GM20000 (cell line): ENCODE measurements at places on chromosomes 3 and 15.

DNA sequence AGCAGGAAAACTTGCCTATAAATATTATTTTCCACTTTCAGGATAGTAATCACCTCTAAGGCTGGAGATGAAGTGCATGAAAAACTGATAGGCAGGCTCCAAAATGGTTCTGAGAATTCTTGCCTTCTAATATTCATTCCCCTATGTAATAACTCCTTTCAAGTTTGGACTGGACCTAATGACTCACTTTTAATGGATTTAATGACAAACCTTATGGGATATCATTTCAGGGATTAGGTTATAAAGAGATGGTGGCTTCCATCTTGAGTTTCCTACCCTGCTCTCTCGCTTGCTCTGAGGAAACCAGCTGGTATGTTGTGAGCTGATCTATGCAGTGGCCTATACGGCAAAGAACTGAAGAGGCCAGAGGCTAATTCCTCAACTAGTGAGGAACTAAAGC, 192.0 kb downstream of the BCHE start:
- DNase-seq, result no peak

DNA sequence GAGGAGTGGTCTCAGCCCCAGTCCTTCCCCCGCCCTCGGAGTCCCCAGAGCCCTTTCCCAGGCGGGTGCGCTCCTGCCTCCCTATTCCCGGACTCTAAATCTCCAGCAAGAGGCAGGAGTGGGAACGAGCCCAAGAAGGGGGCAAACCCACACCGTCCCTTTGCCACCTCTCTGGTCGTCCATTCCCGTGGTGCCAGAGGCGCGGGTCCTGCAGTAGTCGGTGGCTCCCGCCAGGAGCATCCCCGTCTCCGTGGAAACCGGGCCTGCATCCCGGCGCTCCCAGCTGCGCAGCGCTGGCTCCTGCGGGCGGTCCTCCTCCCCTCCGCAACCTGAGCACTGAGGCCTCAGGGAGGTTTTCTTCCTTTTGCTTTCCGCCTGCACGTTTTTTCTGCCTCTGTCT, 44.8 kb downstream of the LHFPL4 start:
- no peak for DNase-seq

DNA sequence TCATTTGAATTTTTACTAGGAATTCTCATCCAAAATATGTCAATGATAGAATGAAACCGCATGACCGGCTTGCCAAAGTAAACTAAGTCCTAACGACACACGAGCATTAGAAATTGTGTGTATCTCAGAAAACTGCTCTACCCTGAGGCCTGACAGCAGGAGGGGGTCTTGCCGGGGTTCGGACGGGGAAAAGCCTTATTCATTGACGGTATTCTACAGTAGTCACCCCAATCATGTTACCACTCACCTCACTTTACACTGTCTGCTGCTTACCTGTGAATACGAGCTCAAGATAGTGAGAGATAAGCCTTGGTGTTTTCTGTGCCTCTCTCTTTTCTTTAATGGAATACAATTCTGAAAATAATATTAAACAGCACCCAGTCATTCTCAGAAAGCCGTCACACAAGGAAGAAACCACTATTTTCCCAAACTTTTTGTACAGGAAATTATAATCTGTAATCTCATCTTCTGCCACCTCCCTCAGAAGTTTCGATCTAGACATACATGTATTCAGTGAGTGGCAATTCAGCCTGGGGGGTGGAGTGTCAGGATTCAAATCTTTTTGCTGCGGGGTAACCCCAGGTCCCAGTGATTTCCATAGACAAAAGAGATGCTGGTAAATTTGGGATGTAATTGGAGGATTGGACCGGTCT, 492 bp upstream of the FAM43A start:
- DNase-seq, result no peak

DNA sequence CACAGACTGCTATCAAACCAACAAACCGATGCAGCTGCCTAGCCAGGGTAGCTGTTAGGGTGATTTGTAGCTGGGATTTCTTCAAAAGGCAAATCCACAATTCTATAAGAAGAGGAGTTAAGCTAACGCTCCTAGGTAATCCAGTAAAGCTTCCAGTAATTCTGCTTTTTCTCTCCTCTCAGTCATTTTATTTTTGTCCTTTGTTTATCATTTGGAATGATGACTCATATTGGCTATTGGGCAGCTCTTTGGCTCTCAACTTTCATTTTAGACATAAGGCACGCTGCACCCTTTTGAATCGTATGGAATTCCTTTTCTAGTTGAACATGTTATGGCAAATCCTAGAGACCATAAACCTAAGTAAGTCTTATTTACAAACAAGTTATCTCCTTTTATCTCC, 53.2 kb upstream of the PPARG start:
- no peak for DNase-seq

GRCh38 chr3:170257145-170257544, 34.9 kb downstream of the PRKCI start:
- peak; percentile 12 for DNase-seq

DNA sequence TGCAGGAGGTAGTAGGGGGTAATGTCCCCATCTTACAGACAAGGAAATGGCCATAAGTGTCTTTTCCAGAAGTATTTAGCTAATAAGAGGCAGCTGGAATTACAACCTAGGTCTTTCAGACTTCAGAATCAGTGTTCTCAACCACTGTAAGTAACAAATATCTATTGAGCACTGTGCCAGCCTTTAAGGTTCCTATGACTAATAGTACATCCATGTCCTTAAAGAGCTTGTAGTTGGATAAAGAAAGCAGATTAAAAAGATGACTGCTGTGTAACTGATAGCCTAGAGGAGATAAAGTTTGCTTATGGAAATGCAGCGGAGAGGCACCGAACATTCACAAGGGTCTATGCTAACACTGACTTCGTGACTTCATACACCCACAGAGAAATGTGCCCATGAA, 136.0 kb downstream of the KCNMB2 start:
- DNase-seq, result no peak

DNA sequence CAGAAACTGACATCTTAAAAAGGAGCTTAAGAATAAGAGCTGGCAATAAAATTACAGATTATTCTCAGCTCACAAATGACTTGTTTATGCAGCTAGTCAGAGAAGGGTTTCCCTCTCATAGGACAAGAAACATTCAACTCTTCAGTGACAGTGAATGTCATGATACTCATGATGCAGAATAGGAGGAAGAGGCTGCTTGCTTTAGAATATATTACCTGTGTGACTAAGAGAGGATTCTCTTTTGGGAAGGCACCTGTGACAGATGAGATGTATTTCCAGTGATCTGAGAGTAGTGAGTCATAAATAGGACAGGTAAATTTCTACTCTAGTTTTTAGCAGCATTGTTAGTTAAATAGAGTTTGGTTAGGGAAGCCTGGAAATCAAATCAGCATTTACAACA, 39.9 kb downstream of the RASA2 start:
- no peak for DNase-seq

GRCh38 chr3:115099986-115100571, 47.0 kb downstream of the ZBTB20 start:
- DNase-seq, result peak; percentile 7

- DNase-seq, result peak; percentile 17
Observed at GRCh38 chr15:39413558-39413957, 167.3 kb upstream of the THBS1 start.

DNA sequence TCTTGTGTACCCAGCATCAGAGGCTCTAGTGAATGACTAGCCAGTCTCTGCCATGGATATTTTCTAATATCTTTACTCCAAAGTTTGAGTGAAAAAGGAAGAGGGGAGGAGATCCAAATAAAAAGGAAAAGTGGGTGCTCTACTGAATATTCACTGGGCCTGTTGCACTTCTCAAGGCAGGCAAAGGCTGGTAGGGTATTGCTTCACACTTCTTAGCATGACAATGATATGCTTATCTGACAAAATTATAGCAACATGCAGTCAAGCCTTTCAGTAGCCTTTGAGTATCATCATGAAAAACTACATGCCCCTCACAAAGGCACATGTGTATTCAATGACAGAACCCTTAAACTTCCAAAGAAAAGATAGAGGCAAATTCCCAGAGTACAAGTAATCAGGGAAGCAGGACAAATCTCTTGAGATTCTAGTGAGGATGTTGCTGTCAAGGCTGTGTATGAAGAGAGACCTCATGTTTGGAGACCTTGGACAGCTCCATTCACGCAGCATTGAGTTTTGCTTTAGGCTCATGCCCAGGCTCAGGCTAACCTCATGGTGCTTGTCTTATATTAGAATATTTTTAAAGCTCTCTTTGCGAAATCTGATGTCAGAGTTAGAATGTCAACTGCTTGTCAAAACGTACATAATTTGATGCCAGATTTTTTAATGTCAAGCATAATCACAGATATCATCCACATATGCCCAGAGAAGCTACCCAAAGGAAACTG, 506.9 kb downstream of the OCA2 start:
- no peak for DNase-seq

GRCh38 chr3:21256932-21257331, 494.1 kb downstream of the ZNF385D start:
- no peak for DNase-seq

- no peak for DNase-seq
Observed at GRCh38 chr15:71127083-71127482, 11.8 kb downstream of the THSD4 start.

- no peak for DNase-seq
Observed at GRCh38 chr15:73225358-73226015, 143.3 kb downstream of the HCN4 start.

DNA sequence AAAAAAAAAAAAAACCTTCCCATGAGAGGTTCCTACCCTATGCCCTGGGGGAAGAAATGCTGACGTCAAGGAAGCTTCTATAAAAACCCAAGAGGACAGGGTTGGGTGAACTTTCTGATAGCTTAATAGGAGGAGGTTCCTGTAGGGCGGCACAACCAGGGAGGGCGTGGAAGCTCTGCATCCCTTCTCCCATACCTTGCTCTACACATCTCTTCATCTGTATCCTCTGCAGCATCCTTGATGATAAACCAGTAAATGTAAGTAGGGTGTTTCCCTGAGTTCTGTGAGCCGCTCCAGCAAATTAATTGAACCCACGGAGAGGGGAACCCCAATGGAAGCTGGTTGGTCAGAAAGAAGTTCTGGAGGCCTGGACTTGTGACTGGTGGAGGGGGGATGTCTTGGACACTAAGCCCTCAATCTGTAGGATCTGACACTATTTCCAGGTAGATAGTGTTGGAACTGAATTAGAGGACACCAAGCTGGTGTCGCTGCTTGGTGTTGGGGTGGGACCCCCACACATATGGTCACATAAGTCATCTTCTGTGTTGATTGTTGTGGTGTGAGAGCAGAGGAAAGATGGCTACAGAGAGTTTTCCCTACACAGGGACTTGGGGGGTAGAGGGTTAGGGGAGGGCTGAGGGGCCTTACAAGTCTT, 91.5 kb downstream of the ST6GAL1 start:
- DNase-seq, result no peak

DNA sequence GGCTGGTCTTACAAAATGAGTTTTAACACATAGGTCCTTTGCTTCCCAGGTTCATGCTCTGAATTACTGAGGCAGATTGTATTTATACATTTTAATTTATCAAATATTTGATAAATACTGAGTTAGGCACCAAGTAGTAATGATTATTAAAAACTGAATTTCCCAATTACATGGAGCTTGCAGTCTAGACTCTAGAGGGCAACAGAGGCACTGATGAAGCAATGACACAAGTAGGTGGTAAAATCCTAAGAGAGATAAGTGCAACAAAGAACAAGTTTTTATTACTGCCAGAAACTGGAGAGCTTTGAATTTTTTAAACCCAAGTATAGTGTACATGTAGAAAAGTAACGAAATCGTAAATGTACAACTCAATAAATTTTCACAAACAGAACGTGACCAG, 406.2 kb upstream of the RARB start:
- no peak for DNase-seq

GRCh38 chr3:10983219-10983916, 9.2 kb upstream of the SLC6A1 start:
- DNase-seq, result peak; percentile 68

DNA sequence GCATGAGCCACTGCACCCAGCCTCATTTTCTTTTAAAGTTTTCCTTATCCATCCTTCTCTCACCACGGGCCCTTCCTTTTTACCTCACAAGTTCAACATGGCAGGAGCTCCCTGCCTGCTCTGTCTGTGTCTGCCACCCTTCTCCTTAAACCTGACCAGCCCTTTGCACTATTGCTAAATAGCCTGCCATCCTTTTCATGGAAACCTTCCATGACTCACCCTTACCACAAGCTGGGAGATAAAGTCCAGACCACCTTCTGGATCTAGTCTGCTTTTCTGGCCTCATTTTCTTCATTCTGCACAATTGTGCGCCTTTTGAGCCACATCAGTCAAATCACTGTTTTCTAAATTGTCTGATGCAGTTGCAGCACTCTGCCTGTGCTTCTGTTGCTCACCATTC, 8.9 kb downstream of the PARP14 start:
- no peak for DNase-seq

DNA sequence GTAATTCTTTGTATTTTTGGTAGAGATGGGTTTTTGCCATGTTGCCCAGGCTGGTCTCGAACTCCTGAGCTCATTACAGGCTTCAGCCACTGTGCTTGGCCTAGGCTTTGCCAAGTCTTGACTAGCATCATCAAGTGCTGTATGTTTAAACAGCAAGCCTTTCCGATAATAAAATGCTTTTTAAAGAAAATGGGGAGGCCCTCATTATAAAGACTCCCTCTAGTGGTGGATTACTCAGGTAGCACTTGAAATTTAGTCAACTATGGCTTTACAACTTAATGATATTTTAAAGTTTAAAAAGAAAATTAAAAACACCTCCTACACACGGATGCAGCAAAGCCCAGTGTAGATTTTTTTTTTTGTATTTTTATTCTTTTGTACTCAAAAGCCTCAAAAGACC, 213.6 kb downstream of the GAP43 start:
- DNase-seq, result peak; percentile 22

DNA sequence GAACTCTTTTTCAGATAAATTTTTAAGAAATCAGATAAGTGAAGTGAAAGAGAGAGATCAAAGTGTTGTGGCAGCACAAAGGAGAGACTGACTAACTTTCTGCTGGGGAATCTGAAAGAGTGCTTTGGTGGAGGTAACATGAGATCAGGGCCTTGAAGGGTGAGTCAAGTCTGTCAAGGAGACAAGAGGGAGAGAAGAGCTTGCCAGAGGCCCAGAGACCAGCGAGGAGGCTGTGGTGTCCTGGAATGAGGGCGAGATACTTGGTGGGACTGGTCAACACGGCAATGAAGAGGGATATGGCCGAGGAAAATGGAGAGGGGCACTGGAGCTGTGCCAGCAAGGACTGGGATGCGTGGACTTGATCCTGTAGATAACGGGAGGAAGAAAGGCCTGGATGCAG, 4.6 kb downstream of the TADA3 start:
- DNase-seq, result no peak

DNA sequence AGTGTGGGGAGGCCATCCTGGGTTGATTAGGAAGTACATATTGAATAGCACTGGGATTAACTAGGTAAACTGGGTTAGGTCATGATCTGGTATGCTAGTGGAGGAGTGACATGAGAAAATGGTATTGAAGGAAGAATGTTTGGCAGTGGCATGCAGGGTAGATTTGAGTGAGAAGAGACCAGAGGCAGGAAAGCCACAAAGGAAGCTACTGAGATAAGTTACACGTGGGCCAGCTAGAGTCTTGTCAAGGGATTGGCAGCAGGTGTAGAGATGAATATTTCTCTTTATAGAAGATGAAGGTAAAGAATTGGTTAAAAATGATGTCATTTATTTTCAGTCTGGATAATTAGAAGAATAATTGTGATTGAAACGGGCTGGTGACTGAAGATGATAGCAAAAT, 91.0 kb upstream of the TPRG1 start:
- DNase-seq, result no peak

GRCh38 chr3:52696830-52697631, 8.6 kb downstream of the GLT8D1 start:
- DNase-seq, result no peak
